Activated T-helper 1 cell treated with anti-CD3 and anti-CD28 coated beads, Interleukin-12 subunit alpha, Interleukin-12 subunit beta, Interleukin-2, Interleukin-4 antibody, amounts not matched to agents 30 ng/mL and 10 ng/mL and 1 ng/mL, durations not matched to agents 14 hours and 24 hours and 36 hours (primary cell): ENCODE measurements at places on chromosomes 11 and 22. TPM values are rescaled to one million over a fixed set of nuclear protein-coding genes. Genes with fewer than 3 reads are reported as not detected.

DNA sequence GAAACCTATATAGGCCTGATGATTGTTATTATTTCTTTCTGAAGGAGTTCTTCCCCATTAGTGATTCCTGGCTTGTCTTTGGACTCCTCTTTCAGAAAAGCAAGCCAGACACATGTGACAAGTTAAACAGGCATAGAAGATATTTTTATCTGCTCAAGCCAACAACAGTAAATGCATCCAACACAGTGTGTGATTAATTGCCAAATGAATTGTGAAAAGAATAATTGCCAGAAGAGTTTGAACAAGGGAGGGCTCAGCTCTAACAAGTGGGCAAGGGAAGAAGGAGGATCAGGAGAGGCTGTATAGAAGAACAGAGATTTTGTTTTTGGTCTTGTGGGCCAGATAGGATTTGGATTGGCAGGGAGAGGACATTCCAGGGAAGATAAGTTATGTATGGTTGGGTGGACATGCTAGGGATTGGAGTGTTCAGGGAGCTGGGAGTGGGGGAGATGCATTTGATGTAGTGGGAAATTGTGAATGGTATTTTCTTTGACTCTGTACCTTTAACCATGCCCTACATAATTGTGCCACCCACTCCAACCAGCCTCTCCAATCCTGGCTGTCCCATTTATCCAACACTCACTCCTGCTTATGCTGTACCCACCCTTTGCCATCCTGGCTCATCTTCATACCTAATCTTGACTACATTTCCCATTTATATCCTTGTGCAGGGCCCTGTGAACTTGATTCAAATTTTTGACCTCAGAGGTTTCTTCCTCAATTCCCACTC is 172.8 kb downstream of the RRAS2 start:
- no peaks in the 10 kb centered on the region for H3K4me1 ChIP-seq
- DNase-seq: no peak
- H3K27ac ChIP-seq: no peak overlapping the region

DNA sequence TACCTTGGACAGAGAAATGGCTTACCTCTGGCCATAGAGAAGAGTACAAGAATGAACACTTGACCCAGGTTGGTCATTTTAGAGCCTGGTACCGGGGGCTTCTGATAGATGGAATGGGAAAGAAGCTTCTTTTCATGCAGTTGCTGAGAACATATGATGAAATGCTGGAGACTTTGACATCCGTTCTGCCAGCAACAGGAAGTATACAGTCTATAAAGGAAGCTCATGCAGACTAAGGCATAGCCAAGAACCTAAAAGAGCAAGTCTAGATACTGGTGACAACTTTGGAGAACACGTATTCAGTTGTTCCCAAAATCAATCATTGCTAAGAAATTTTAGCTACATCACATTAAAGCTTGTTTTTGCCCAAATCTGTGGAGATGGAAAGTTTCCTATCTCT is 894.6 kb downstream of the METTL15 start:
- no peak overlapping the region for H3K27ac ChIP-seq
- no peaks in the 10 kb centered on the region for H3K36me3 ChIP-seq
- no peaks in the 10 kb centered on the region for H3K27me3 ChIP-seq
- no peak overlapping the region for H3K4me3 ChIP-seq

GRCh38 chr11:7021318-7021717 is 1.0 kb downstream of the NLRP14 start:
- H3K4me3 ChIP-seq: no peak overlapping the region
- no peaks in the 10 kb centered on the region for H3K4me1 ChIP-seq
- no peak overlapping the region for H3K27ac ChIP-seq
- no peaks in the 10 kb centered on the region for H3K36me3 ChIP-seq

CALCA gene
- not detected in 2 replicates for total RNA-seq

ATM gene
- total RNA-seq: 37.3 and 39.7 TPM in 2 replicates

- peaks cover 14% of the 10 kb centered on the region for H3K4me1 ChIP-seq
- peaks cover 2% of the 10 kb centered on the region for H3K27me3 ChIP-seq
- no peak overlapping the region for H3K27ac ChIP-seq
Measured at GRCh38 chr11:58658623-58659022, 36.2 kb downstream of the CNTF start.

DNA sequence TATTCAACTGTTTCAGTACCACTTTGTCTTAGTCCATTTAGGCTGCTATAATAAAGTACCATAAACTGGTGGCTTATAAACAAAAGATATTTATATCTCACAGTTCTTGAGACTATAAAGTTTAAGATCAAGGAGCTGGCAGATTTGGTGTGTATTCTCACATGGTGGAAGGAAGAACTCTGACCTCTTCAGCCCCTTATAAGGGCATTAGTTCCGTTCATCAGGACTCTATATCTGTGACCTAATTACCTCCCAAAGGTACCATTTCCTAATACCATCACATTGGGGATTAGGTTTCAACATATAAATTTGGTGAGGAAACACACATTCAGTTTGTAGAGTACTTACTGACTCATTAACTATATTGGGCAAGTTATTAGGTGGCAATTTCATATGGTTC is 10.7 kb upstream of the ARL14EP start:
- H3K36me3 ChIP-seq: no peaks in the 10 kb centered on the region
- no peak overlapping the region for H3K4me3 ChIP-seq
- H3K4me1 ChIP-seq: peaks cover 5% of the 10 kb centered on the region
- no peak for DNase-seq

GRCh38 chr22:19149047-19149883 is 827 bp downstream of the GSC2 start:
- peaks cover 4% of the 10 kb centered on the region for H3K36me3 ChIP-seq
- H3K27ac ChIP-seq: no peak overlapping the region
- H3K4me3 ChIP-seq: peak overlapping the region; percentile 24
- peaks cover 6% of the 10 kb centered on the region for H3K4me1 ChIP-seq
- peak; percentile 50 for DNase-seq

DNA sequence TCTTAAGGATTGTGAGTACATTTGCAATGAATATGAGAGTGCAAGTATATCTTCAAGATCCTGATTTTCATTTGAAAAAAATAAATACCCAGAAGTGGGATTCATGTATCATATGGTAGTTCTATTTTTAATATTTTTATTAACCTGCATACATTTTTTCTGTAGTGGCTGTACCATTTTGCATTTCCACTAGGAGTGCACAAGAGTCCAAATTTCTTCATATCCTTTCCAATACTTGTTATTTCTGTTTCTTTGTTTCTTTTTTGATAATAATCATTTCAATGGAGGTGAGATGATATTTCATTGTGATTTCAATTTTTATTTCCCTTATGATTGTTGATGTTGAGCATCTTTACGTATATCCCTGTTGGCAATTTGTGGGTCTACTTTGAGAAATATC is 759.8 kb upstream of the CNTN5 start:
- no peaks in the 10 kb centered on the region for H3K27me3 ChIP-seq
- H3K4me3 ChIP-seq: no peak overlapping the region
- no peaks in the 10 kb centered on the region for H3K36me3 ChIP-seq
- DNase-seq: no peak
- H3K27ac ChIP-seq: no peak overlapping the region
- no peaks in the 10 kb centered on the region for H3K4me1 ChIP-seq

DNA sequence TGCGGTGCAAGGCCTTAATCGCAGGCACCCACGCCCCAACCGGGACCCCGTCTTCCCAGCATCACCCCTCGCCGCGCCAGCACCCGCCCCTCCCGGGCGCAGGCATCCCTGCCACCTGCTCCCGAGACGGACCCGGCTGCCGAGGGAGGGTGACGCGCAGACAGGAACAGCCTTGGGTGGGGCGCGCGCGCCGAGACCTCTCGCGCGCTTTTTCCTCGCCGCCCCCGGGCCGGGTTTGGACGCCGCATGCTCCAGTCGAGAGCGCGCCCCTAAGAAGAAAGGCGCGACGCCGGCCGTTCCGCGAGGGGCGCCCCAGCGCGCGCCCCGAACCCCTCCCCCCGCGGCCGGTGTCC is 504 bp downstream of the CFL1 start:
- peak overlapping the region; percentile 98 for H3K4me3 ChIP-seq
- H3K27ac ChIP-seq: peak overlapping the region; percentile 80
- DNase-seq: no peak
- peaks cover 43% of the 10 kb centered on the region for H3K36me3 ChIP-seq
- no peaks in the 10 kb centered on the region for H3K27me3 ChIP-seq

- H3K4me3 ChIP-seq: no peak overlapping the region
- H3K27ac ChIP-seq: no peak overlapping the region
- no peak for DNase-seq
- no peaks in the 10 kb centered on the region for H3K27me3 ChIP-seq
- H3K36me3 ChIP-seq: peaks cover 1% of the 10 kb centered on the region
Measured at GRCh38 chr22:40156001-40156516, 21.7 kb upstream of the TNRC6B start.

LRRC55 gene
- total RNA-seq: not detected in 2 replicates

SLC5A1 gene
- not detected in 2 replicates for total RNA-seq

SLC22A25 gene
- not detected in 2 replicates for total RNA-seq

GRCh38 chr11:121696931-121697670 is 244.3 kb upstream of the SORL1-AS1 start:
- H3K27me3 ChIP-seq: peaks cover 12% of the 10 kb centered on the region
- DNase-seq: no peak
- H3K4me1 ChIP-seq: no peaks in the 10 kb centered on the region
- H3K27ac ChIP-seq: no peak overlapping the region
- no peak overlapping the region for H3K4me3 ChIP-seq

DNA sequence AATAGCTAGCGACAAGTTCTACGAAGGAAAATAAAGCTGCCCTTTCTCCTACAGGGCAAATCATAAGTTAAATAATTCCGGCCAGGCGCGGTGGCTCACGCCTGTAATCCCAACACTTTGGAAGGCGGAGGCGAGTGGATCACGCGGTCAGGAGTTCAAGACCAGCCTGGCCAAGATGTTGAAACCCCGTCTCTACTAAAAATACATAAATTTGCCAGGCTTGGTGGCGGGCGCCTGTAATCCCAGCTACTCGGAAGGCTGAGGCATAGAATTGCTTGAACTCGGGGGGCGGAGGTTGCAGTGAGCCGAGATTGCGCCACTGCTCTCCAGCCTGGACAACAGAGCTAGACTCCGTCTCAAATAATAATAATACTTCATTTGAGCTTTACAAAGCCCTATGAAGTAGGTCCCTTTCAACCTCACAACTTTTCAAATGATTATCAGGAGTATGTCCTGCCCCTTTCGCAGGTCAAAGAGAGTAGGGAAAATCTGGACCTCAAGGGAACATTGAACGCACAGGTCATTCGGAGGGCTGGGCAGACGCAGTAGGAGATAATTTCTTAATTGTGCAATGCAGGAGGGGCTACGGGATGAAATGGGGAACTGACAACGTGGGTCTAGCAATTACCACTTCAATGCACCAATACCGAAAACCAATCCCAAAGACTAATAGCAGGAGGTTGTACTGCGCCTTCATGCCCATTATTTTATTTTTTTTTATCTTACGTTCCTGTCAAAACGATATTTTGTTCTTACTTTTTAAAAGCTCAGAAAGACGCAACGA is 590 bp downstream of the COMMD9 start:
- H3K36me3 ChIP-seq: peaks cover 1% of the 10 kb centered on the region
- no peaks in the 10 kb centered on the region for H3K27me3 ChIP-seq
- peak overlapping the region; percentile 78 for H3K27ac ChIP-seq
- no peak for DNase-seq
- peaks cover 27% of the 10 kb centered on the region for H3K4me1 ChIP-seq
- H3K4me3 ChIP-seq: peak overlapping the region; percentile 94

C11orf86 gene
- not detected in 2 replicates for total RNA-seq

- H3K27ac ChIP-seq: no peak overlapping the region
- peaks cover 17% of the 10 kb centered on the region for H3K27me3 ChIP-seq
- DNase-seq: no peak
- no peak overlapping the region for H3K4me3 ChIP-seq
Measured at GRCh38 chr11:69010361-69010891, 2.6 kb downstream of the MRGPRF start.

DNA sequence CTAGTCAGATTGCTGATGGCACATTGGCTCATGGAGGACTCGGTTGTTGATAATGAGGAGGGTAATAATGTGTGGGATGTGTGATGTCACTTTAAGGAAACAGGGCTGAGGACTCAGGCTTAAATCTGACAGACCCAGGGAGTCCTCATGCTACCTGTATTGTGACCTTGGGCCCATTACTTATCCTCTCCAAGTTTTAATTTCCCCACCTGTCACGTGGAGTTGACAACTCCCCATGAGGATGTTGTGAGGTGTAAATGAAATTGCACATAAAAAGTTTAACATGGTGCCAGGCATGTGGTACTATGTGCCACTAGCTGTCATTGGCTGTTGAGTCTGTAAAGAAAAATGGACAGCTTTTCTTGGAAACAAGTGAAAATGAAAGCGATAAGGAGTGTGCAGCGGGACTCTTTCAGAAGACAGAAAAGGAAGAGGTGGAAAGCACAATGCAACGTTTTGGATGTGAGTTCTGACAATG is 15.3 kb downstream of the IL10RA start:
- H3K36me3 ChIP-seq: peaks cover 49% of the 10 kb centered on the region
- H3K27me3 ChIP-seq: no peaks in the 10 kb centered on the region
- H3K27ac ChIP-seq: peak overlapping the region; percentile 98
- H3K4me1 ChIP-seq: peaks cover 90% of the 10 kb centered on the region

DNA sequence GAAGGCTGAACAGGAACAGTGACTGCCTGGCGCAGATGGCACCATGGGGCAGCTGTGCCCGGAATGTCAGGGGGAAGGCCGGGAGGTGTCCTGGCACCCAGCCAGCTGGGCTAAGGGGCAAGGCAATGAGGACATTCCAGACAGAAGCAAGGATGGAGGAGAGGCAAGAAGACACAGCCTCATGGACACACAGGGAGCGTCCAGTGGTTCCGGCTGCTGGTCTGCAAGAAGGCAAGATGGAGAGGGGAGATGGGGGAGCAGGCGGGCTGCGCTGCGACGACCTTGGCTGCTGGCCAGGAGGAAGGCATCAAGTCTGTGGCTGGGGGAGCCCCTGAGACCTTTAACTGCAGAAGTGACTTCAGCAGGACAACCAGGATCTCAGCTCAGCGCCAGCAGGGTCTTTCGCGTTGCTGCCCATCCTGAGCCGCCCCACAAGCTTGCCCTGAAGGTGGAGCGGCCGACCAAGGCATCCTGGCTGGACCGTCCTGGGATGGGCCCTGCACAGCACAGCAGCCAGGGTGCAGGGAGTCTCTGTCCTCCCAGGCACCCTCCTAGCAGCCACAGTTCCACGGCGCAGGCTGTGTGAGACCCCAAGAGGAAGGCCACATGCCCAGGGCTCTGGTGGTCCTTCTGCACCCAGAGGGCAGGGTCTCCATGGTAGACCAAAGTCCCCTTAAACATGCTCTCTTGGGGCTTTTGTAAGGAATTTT is 531.7 kb downstream of the BRD1 start:
- H3K4me1 ChIP-seq: no peaks in the 10 kb centered on the region
- H3K27me3 ChIP-seq: no peaks in the 10 kb centered on the region
- no peak for DNase-seq

DNA sequence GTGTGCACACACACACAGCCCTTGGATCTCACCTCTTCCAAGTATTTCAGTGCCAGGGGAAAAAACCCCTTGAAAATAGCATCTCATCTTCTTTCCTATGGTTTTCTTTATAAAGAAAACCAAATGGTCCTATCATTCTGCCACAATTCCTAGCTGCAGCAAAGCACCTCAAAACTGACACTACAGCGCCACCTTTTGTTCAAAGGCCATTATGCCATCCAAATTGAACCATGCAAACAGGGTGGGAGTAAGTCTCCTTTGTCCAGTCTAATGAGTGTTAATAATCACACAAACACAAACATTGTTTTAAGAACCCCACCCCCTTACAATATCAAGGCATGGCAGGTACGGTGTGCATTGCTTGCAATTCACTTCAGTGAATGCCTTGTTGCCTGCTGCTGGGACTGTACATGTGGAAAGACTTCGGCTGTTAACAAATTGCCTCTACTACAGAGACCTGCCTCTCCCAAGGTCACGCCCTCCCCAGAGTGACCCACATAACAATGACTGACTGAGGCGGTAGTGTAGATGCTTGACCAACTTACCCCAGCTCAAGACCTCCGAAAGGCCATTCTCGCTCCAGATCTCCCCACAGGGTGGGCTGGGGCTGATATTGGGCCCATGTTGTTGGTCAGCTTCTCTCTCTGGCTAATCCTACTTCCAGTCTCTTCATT is 31.7 kb downstream of the FAM181B start:
- no peak for DNase-seq
- H3K27ac ChIP-seq: no peak overlapping the region
- no peak overlapping the region for H3K4me3 ChIP-seq
- no peaks in the 10 kb centered on the region for H3K36me3 ChIP-seq
